GM12864 (cell line): ENCODE measurements at places on chromosomes 7 and 10.

DNA sequence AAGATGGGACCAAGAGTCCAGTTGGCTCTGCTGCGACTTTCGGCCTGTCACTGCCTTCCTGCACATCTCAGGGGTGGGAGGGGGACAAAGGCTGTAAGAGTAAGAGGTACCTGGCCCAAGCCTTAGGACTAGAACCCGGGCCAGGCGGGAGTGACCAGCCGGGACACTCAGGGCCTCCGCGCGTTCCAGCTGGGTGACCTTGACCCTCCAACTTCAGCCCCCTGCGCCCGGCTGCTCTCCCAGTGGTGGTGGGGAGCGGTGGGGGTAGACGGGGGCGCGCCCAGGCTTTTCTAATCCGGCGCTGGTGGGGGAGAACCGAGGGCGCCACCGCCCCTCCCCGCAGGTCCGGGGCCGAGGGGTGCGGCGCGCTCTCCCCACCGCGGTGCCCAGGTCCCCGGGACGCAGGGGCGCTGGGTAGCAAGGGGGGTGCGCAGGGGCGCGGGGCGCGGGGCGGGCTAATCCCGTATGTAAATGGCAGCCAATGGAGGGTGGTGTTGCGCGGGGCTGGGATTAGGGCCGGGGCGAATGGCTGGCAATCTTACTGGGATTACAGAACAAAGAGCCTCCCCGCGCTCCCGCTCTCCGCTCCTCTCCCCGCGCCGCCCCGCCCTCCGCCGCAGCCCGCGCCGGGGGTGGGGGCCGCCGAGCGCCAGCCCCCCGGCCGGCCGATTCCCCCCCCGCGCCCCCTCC is at the start of gene GTF2IRD1:
Gene GTF2IRD1, plus strand, starts transcription at position 585 of the 690 bp plus-strand sequence. CDS start 54,175 bp downstream, outside the sequence.
- DNase-seq: no peak

- no peak for DNase-seq
Measured at GRCh38 chr10:86655596-86655995, 1.2 kb downstream of the OPN4 start.

DNA sequence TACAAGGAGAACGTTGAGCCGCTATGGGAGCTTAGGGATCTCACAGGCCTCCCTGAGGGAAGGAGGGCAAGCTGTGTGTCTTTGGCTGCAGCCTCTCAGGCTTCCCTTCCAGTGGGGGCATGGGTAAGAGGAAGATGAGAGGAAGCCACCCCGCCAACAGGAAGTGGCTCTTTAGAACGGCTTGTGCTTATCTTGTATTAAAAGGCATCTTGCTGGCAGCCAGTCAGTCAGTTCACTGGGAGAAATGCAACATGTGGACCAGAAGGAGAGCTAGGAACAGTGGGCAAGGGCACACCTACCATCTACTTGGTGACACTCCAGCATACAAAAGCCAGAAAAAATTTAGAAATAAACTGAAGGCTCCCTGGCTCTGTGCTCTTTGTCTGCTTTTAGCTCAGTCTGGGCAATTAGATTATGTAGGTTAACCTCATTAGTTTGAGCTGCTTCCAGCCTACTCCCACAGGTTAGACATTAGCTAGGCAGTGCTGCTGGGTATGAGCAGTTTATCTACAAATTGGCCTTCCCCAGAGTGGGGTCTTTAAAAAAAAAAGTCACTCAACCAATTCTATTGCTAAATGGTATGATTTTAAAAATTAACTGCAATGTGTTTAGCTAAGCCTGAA is 595.9 kb downstream of the KCNMA1 start:
- DNase-seq: no peak

GRCh38 chr10:130659528-130659927 is 523.3 kb downstream of the GLRX3 start:
- DNase-seq: no peak

DNA sequence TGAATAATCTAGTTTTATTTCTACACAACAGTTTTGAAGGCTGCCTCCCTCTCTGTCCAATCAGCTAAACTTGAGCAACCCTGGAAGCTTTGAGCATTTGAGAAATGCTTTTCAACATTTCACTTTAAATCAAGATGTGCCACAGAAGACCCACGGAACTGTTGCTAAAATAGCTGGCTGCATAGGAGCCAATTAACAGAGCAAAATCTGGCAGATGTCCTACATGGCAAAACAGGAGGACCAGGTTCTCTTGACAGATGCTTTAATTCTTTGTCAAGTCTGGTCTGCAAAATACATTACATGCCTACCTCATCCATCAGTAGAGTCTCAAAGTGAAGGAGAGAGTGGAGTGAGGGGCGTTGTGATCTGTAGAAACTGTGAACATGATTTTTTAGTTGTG is 185.9 kb downstream of the DPY19L1 start:
- DNase-seq: no peak

DNA sequence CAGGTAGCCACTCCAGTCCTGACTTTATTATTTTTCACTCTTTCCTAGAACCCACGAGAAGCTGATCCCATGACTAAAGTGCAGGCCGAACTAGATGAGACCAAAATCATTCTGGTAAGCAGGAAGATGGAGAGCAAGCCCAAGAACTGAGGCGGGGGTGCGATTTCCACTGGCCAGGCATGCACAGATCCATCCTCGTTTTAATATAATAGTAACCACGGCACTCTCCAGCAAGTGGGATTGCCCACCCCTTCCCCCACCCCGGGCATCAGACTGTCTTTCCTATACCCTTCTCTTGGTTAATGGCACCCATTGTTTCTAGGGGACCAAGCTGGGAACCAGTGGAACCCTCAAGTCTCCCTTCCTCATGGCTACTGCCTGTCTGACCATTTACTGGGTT is 7.3 kb downstream of the YKT6 start:
- DNase-seq: no peak

DNA sequence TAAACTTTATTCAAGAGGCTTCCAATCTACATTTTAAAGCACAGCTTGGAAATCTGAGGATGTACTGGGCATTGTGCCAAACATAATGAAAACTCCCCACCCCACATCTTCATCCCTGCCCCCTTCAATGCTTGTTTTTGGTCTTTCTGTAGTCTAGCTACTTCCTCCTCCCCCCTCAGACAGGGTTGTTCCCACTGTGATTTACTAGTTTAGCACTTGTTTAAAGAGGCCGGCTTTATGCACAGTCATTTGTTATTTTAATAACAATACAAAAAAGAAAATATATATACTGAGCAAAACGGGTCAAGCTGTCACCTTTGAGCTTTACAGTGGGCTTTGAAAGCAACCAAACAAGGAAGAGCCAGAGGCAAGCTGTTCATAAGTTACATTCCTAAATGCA is 132.6 kb downstream of the CHRM2 start:
- no peak for DNase-seq

GRCh38 chr7:66379542-66380160 is 174.5 kb downstream of the TPST1 start:
- DNase-seq: no peak

GRCh38 chr7:152338561-152338960 is 97.2 kb downstream of the KMT2C start:
- DNase-seq: no peak

DNA sequence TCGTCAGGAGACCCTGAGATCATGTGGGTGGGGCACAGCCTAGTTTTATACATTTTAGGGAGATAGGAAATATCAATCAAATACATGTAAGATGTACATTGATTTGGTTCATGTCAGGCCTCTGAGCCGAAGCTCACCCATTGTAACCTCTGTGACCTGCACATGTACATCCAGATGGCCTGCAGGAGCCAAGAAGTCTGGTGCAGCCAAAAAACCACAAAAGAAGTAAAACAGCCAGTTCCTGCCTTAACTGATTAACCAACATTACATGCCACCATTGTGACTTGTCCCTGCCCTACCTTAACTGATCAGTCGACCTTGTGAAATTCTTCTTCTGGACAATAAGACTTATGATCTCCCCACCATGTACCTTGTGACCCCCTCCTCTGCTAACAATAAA is 16.0 kb upstream of the LRRC61 start:
- DNase-seq: no peak

- no peak for DNase-seq
Measured at GRCh38 chr10:30270247-30270646, 78.8 kb downstream of the MTPAP start.

GRCh38 chr10:51501396-51501795 is 198.0 kb downstream of the CSTF2T start:
- DNase-seq: no peak

GRCh38 chr10:124953421-124953820 is 11.5 kb downstream of the ZRANB1 start:
- no peak for DNase-seq

DNA sequence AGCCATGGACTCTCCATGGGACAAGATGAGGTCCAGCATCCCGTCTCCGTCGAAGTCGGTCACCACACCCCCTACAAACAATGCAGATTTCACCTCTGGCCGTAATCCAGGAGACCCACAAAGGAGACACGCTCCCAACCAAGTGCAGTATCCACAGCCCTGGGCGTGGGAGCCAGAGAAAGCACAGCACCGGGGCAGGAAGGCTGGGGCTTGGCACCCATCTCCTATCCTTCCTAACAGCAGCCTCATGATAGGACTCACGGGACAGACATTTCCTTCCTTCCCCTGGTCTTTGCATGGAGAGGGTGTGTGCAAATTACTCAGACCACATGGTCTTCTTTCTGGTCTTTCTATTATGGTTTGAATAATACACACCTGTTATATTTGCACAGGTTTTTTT is 46.3 kb downstream of the GOLGA7B start:
- no peak for DNase-seq

- DNase-seq: no peak
Measured at GRCh38 chr7:37074370-37074769, 350.1 kb upstream of the AOAH start.

DNA sequence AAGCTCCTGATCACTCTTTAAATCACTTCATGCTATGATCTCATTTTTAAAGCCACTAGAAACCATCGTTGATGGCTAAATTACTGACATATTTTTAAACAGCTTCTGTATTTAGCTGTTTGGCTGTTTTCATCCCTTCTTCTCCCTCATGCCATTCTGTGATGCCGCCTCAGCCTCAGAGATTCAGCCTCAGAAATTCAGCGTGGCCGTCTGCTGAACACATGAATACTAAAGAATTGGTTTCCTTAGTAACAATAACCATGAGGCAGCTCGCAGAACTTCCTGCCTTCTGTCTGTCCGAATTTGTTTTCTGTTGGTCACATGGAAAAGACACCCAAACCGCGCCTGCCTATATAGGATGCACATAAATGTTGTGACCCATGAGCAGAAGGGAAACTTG is 31.0 kb upstream of the FZD1 start:
- DNase-seq: no peak

- DNase-seq: no peak
Measured at GRCh38 chr7:154848464-154848863, 154.5 kb downstream of the PAXIP1 start.
